ENCODE measurements at places on chromosomes 2 and 18.

DNA sequence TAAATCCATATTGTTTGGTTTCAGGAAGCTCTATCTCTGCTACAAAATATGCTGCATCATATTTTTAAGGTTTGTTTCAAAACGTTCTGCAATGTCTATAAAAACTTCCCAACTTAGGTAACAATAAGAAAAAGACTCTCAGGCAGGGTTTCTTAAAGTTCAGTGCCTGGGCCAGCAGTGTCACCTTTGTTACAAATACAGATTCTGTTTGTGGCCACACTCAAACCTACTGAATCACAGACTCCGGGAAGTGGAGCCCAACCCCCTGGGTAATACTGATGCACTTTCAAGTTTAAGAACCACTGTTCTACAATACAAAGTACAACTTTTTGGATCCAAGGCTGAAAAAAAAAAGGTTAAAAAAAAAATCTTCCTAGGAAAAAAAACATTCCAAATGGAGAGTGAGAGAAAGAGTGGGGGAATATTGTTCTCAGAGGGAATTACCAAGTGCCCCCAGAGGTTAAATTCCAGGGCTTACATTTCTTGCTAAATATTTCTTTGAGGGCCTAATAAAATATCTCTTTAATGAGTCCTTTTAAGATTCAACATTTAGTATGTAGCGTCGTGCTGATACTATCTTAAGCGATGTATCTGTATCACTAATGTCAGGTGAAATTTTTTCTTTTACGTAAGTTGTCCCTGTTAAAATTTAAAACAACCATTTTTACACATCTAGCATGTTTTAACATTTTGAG, 476.7 kb downstream of the TXNL1 start:
- no peak for DNase-seq

GRCh38 chr2:166972418-166972817, 84.1 kb downstream of the XIRP2 start:
- no peak for DNase-seq

DNA sequence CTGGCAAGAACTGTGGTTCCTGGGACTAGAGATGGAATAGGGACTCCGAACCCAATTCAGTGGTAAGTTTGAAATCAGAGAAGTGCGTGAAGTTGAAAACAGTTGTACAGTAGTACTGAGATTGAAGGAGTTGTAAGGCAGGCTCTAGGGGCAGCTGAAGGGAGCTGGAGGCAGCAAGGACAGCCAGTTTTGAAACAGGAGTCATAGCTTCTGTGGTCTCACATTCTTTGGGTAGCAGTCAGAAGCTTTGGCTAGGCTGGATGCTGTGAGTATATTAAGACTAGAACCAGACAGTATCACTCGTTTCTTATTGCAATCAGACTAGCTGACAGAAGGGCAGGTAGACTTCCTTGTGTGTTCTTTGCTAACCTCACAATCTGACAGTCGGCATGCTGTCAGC, 64.5 kb upstream of the ADAM23 start:
- no peak for DNase-seq

DNA sequence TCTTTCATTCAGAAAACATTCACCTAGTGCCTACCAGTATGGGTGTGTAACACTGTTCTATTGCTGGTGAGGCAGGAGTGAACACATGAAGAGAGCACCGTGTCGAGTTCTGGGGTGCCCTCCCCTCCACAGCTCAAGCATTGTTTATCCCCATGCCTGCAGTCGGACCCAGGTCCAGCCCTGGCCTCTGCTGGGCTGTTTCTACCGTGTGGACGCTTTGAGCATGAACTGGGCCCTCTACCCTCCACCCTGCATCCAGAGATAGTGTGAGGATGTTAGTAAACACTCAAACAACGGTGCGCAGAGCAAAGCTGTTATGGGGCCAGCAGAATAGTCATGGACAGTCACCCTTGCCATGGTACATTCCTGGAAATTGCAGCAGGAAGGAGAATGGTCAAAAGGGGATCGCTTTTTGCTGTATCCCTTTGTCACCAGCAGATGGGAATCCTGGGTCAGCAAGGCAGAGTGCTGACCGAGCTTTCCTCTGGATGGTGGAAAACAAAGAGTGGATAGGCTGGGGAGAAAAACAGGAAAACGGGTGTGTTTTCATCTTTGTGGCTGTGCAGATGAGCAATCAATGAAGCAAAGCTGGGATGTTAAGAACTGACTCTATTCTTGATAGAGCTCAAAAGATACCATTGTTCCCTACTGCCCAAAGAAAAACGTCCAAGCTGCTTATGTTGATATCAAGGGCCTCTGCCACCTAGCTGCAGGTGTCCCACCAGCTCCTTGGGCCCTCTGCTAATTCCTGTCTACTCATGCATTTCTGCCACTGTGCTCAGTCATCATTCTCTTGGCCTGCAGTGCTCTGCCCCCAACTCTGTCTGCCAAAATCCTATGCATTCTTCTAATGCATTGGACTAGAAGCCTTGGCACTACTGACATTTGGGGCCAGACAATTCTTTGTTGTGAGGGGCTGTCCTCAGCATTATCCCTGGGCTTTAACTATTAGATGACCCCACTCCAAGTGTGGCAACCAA, 38.7 kb downstream of the REEP1 start:
- peak; percentile 58 for DNase-seq

DNA sequence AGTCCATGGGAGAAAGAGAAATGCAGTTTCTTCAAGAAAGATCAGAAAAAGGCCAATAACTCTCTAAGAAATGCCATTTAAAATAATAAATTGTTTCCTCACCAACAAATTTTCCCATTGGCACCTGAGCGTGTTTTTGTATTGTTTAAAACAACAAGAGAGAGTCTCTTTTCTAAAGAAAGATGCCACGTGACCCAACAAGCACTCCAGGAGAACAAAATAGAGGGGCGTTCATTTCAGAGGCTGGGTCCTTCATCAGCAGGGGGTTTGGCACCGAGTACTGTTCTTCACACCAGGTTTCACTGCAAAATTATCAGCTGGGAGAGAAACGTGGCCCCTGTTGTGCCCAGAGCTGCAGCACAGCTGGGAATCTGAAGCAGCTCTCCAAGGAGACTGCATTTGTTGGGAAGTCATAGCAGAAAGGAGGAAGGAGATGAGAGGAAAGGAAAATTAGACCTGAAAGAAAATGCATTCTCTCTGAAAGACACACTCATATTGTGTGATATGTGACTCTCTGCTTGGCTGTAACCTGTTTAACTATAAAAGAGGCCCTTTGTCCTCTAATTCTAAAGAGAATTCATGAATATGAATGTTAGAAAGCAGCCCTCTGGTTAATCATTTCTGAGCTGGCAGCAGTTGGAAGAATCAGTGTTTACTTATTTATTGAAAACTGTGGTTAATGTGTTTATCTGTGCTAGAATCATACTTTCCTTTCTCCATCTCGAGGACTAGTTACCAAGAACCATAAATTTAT, 205.3 kb upstream of the CDH20 start:
- DNase-seq: no peak

- no peak for DNase-seq
Observed at GRCh38 chr2:197606180-197606579, 69.2 kb downstream of the RFTN2 start.

DNA sequence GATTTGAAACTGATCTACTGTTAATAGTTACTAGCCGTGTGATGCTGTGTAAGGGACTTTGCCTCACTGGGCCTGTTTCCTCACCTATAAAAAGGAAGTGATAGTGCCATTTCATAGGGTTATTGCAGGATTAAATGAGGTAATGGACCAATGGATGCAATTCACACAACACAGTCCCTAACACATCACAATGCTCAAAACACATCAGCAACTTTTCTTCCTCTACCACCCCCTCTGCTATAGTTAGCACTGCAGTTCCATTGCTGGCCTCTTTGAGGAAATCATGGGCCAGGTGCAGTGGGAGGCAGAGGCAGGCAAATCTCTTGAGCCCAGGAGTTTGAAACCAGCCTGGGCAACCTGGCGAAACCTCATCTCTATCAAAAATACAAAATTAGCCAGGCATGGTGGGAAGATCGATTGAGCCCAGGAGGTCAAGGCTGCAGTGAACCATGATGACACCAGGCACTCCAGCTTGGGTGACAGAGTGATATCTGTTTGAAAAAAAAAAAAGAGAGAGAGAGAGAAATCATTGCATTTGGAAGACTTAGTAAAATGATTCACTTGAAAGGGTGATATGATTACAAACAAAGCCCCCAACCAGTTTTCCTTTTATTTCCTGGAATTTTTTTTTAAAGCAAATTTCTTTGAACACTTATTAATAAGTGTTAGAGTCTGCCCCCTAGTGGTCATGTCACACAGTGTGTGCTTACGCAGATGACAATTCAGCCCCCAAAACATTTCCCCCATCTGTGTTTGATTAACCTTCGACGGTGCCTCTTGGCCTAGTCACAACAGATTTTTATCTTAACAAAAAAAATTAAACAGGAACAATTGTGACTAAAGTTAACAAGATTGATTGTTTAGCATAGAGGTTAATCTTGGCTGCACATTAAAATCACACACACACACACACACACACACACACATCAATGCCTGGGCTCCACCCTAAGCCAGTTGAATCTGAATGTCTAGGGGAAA, 88.6 kb upstream of the BCL11A start:
- DNase-seq: peak; percentile 10

DNA sequence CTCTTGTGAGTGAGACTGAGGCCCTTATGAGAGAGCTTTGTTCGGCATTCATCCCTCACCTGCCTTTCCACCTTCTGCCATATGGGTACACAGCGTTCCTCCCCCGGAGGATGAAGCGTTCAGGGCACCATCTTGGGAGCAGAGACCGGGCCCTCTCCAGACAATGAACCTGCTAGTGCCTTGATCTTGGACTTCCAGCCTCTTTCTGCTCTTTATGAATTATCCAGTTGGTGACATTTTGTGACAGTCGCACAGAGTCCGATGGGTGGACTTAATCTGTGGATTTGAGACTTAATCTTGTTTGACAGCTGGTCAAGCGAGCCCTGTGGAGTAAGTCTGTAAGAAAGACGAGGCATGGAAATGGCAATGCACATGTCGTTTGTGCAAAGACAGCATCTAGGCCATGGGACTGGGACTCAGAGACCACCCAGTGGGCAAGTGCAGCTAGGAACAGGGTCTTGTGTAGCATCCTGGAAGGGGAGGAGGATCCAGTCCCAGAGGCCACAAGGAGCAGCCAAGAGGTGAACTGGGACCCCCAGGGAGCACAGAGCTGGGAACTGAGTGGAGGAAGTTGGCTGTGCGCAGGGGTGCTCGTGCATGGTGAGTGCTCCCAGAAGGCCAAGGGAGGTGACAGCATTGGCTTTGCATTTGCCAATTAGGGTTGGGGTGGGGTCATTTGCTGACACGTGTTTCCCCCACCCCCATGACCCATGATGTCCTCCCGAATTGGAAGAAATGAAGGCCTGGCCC, 69.5 kb upstream of the HDAC4 start:
- DNase-seq: no peak

GRCh38 chr18:55351980-55352714, 235.8 kb downstream of the TCF4 start:
- no peak for DNase-seq

Measured in cerebellum (tissue), 4 donors.